Heart right ventricle (tissue), 16 donors: ENCODE measurements at places on chromosomes 2 and 18. TPM values are rescaled to one million over a fixed set of nuclear protein-coding genes. Genes with fewer than 3 reads are reported as not detected.
A peak's percentile ranks its signal among the peaks of the same experiment; 100 is the strongest.

STARD6 gene
- total RNA-seq, result not detected

CNTNAP5 gene
- not detected for total RNA-seq

RRM2 gene
- 1.8 TPM for total RNA-seq

CNDP1 gene
- total RNA-seq, result 0.11 TPM

GAREM2 gene
- total RNA-seq, result 1.5 TPM

MTLN gene
- total RNA-seq, result 182 TPM

CAPN14 gene
- total RNA-seq, result 0.23 TPM

ZAP70 gene
- 0.42 TPM for total RNA-seq

CHRND gene
- total RNA-seq, result 0.57 TPM

KLHL29 gene
- 0.83 TPM for total RNA-seq

- no peak overlapping the region for H3K27ac ChIP-seq
- H3K36me3 ChIP-seq, result no peaks in the 10 kb centered on the region
- DNase-seq, result no peak
- no peaks in the 10 kb centered on the region for H3K4me1 ChIP-seq
- no peak overlapping the region for H3K4me3 ChIP-seq
- no peaks in the 10 kb centered on the region for H3K27me3 ChIP-seq
Measured at GRCh38 chr2:2142345-2142744, 188.7 kb downstream of the MYT1L start.

- DNase-seq, result no peak
- H3K4me3 ChIP-seq, result no peak overlapping the region
- H3K4me1 ChIP-seq, result peaks cover 4% of the 10 kb centered on the region
- H3K36me3 ChIP-seq, result no peaks in the 10 kb centered on the region
Measured at GRCh38 chr2:202133200-202133908, 60.3 kb downstream of the KIAA2012 start.

DNA sequence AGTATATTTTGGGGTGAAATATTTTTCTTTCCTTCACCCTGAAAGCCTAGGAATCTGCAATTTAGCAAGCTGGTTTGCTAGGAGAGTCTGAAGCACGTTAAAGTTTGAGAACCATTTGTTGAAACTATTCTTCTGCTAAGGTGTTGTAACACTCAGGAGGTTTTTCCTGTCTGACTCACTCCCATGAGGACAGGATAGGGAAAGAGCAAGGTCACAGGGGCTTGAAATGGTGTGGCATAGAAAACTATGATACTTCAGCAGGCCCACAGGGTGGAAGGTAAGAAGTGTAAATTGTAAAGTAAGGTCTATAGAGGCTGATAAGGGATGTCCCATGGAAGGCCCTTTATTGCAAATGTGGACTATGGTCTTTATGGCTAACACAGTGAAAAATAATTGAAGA, 177.7 kb upstream of the ZC3H15 start:
- no peak for DNase-seq
- H3K27ac ChIP-seq, result no peak overlapping the region
- H3K4me1 ChIP-seq, result no peaks in the 10 kb centered on the region
- no peak overlapping the region for H3K4me3 ChIP-seq
- no peaks in the 10 kb centered on the region for H3K27me3 ChIP-seq
- no peaks in the 10 kb centered on the region for H3K36me3 ChIP-seq

- H3K27me3 ChIP-seq, result no peaks in the 10 kb centered on the region
- H3K36me3 ChIP-seq, result peaks cover 5% of the 10 kb centered on the region
- no peak overlapping the region for H3K4me3 ChIP-seq
- DNase-seq, result no peak
Measured at GRCh38 chr18:34834897-34835296, 124.8 kb downstream of the DTNA start.

DNA sequence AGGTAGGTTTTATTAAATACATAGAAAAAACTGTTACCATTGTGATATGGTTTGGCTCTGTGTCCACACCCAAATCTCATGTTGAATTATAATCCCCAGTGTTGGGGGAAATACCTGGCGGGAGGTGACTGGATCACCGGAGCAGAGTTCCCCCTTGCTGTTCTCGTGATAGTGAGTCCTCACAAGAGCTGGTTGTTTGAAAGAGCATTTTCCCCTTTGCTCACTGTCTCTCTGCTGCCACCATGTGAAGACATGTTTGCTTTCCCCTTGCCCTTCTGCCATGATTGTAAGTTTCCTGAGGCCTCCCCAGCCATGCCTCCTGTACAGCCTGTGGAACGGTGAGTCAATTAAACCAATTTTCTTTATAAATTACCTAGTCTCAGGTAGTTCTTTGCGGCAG, 352.7 kb upstream of the SLC39A10 start:
- no peak overlapping the region for H3K4me3 ChIP-seq
- DNase-seq, result no peak
- H3K27me3 ChIP-seq, result peaks cover 9% of the 10 kb centered on the region

DNA sequence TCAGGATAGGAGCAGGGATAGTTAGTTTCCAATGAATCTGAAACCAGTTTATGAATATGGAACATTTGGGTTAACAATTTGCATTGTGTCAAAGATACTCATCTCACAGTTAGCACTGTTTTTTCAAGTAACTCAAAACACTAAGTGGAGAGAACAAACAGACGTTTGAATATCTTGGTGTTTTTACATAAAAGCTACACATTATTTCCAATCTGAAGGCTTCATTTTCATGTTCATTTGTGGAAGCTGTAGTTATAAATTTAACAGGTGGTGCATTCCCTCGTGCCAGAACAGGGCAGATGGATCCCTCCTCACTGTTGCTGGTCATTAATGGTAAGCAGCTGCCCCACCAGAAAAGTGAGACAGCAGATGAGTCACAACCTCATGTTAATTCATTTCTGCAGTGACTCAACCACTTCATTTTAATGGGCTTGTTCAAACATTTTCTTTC, 286.9 kb downstream of the TMX3 start:
- no peak overlapping the region for H3K4me3 ChIP-seq
- H3K27ac ChIP-seq, result no peak overlapping the region
- no peaks in the 10 kb centered on the region for H3K27me3 ChIP-seq
- H3K36me3 ChIP-seq, result no peaks in the 10 kb centered on the region

- no peak overlapping the region for H3K27ac ChIP-seq
- H3K4me1 ChIP-seq, result peaks cover 95% of the 10 kb centered on the region
- peaks cover 8% of the 10 kb centered on the region for H3K36me3 ChIP-seq
- no peak overlapping the region for H3K4me3 ChIP-seq
Measured at GRCh38 chr2:54543733-54544396, 87.7 kb downstream of the SPTBN1 start.

DNA sequence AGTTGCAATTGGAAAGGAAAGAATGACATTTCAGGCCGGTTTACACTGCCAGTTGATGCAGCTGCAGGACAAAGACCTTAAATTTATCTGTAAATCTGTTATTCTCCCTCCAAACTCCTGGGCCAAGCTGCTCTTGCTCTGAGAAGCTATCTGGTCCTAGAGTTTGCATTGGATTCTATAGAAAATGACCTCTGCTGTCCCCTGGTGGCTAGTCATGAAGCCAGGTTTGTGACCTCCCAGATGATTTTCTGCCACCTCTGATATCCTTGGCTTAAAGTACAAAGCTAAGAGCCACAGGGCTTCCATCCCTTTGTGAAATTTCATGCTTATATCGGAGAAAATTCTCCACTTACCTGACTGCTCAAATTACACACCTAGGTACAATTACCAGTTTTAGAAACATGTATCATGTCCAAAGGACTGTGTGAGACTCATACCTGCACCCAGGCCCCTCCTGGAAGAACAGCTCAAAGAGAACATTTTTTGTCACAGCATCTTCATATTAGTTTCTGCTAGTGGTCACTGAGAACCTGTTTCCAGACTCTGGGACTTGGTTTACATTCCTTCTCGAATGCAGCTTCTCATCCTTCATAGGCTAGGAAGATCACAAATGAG, 28.9 kb upstream of the IER3IP1 start:
- no peaks in the 10 kb centered on the region for H3K36me3 ChIP-seq
- no peaks in the 10 kb centered on the region for H3K4me1 ChIP-seq
- H3K27ac ChIP-seq, result no peak overlapping the region
- H3K4me3 ChIP-seq, result no peak overlapping the region
- peak; percentile 15 for DNase-seq

GRCh38 chr2:117832332-117832731, 17.8 kb downstream of the DDX18 start:
- H3K27me3 ChIP-seq, result no peaks in the 10 kb centered on the region
- H3K4me3 ChIP-seq, result no peak overlapping the region
- DNase-seq, result no peak
- peaks cover 5% of the 10 kb centered on the region for H3K4me1 ChIP-seq
- no peaks in the 10 kb centered on the region for H3K36me3 ChIP-seq

GRCh38 chr18:49786019-49786720, 27.2 kb downstream of the ACAA2 start:
- DNase-seq, result no peak
- H3K4me3 ChIP-seq, result no peak overlapping the region
- peaks cover 28% of the 10 kb centered on the region for H3K4me1 ChIP-seq
- peaks cover 39% of the 10 kb centered on the region for H3K36me3 ChIP-seq

DNA sequence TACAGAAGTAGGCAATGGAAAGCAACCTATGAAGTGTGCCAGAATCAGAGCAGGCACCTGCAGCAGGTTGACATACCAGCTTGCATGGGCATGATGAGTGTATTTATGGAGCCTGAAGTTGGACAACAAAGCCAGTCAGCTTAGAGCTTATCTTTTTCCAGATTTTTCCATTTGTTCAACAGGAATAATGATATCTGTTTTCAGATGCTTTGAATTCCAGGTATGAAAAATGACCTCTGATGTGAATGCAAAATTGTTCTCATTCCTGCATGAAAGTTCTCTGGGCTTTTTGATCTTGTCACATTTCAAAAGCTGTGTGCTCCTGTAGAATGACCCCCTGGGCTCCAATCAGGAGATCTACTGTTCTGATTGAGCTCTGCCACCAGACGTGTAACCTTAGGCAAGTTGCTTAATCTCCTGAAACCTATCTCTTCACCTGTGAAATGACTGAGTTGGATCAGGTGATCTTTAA, 38.2 kb upstream of the VIT start:
- no peak overlapping the region for H3K4me3 ChIP-seq
- no peaks in the 10 kb centered on the region for H3K27me3 ChIP-seq
- no peak for DNase-seq
- H3K4me1 ChIP-seq, result peaks cover 5% of the 10 kb centered on the region
- H3K27ac ChIP-seq, result no peak overlapping the region

GRCh38 chr2:204407204-204408014, 137.9 kb upstream of the PARD3B start:
- DNase-seq, result no peak
- no peaks in the 10 kb centered on the region for H3K27me3 ChIP-seq
- no peak overlapping the region for H3K27ac ChIP-seq
- H3K4me3 ChIP-seq, result no peak overlapping the region
- no peaks in the 10 kb centered on the region for H3K36me3 ChIP-seq

GRCh38 chr2:216850665-216851322, 9.1 kb downstream of the TNP1 start:
- H3K4me3 ChIP-seq, result no peak overlapping the region
- DNase-seq, result no peak
- peaks cover 17% of the 10 kb centered on the region for H3K4me1 ChIP-seq
- no peaks in the 10 kb centered on the region for H3K27me3 ChIP-seq

DNA sequence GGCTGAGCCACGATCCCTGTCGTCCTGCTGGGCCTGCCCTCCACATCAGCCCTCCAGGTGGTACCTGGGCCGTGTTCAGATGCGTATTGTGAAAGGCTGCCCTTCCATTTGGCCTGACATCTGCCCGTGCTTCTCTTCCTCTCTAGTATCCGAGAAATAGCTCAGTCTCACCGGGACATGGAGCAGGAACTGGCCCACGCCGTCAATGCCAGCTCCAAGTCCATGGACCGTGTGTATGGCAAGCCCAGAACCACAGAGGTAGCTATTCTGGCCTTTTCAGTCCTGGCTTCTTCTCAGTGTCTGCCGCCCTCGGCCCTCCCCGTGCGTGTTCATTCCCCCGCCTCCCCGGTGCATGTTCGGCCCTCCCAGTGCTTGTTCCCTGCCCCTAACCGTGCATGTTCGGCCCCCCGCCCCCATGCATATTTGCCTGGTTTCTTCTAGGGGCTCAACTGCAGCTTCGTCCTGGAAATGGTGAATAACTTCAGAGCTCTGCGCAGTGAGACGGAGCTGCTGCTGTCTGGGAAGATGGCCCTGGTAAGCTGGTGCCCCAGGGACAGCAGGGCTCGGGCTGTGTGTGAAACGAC, 104.3 kb downstream of the USP40 start:
- no peak overlapping the region for H3K27ac ChIP-seq
- H3K4me3 ChIP-seq, result no peak overlapping the region
- H3K4me1 ChIP-seq, result no peaks in the 10 kb centered on the region

- no peaks in the 10 kb centered on the region for H3K27me3 ChIP-seq
- H3K27ac ChIP-seq, result no peak overlapping the region
- H3K4me3 ChIP-seq, result no peak overlapping the region
- H3K4me1 ChIP-seq, result no peaks in the 10 kb centered on the region
- no peak for DNase-seq
- H3K36me3 ChIP-seq, result no peaks in the 10 kb centered on the region
Measured at GRCh38 chr2:4995466-4995865, 696.7 kb upstream of the SOX11 start.

DNA sequence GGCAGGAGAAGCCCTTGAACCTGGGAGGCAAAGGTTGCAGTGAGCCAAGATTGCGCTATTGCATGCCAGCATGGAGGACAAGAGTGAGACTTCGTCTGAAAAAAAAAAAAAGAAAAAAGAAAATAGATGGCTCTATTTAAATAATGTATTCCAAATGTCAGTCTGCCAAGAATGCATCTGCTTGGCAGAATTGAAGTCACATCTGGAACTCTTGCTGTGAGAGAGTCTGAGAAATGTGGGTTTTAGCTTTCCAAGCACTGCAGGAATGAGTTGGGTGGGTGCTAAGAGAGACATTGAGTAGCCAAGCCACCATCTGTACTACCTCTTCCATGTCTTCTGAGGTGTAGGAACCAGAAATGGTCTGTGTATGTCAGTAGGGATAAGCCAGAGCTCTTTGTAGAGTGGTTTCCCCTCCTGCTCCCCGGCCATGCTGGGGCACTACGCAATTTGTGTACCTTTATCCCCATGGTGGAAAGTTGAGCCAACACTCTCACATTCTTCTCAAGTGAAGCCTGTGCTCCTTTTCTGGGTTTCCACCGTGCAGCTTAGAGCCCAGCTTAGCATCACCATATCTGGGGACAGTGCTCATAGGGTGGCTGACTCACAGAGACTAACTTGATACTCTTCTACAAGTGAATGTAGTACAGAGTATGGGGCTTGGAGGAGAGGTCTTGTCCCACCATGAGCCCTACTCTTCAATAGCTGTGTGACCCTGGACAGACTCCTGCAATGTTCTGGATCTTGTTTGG, 25.3 kb downstream of the IL1F10 start:
- H3K4me1 ChIP-seq, result peaks cover 4% of the 10 kb centered on the region
- peaks cover 4% of the 10 kb centered on the region for H3K27me3 ChIP-seq
- H3K27ac ChIP-seq, result no peak overlapping the region
- no peaks in the 10 kb centered on the region for H3K36me3 ChIP-seq
- no peak for DNase-seq

DNA sequence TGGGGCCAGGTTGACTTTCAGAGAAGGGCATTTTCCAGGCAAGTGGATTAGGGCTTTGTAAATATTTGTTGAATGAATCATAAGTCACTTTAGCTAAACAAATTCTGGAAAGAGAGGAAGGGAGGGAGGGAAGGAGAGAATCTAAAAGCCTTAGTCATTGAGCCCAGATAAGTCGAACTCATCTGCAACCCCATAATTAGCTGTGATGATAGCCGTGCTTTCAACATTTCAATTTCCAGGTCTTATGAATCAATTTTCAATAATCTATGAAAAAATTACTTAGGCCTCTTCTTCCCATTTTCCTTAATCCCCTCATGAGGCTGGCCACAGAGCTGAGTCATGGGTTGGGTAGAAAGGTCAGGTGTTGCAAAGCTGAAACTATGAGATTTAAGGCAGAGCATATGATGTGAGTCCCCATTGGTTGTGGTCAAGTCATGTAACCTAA, 111.9 kb upstream of the MAPRE2 start:
- H3K27ac ChIP-seq, result no peak overlapping the region
- H3K27me3 ChIP-seq, result no peaks in the 10 kb centered on the region
- no peaks in the 10 kb centered on the region for H3K36me3 ChIP-seq
- no peaks in the 10 kb centered on the region for H3K4me1 ChIP-seq
- H3K4me3 ChIP-seq, result no peak overlapping the region
- no peak for DNase-seq
